ENCODE measurements at places on chromosomes 1 and 21. TPM values are rescaled to one million over a fixed set of nuclear protein-coding genes. Genes with fewer than 3 reads are reported as not detected.

GRCh38 chr1:180946056-180946455, 33.4 kb downstream of the KIAA1614 start:
- H3K27ac ChIP-seq = no peak overlapping the region
- H3K36me3 ChIP-seq = no peaks in the 10 kb centered on the region
- H3K27me3 ChIP-seq = no peaks in the 10 kb centered on the region

- no peak overlapping the region for H3K27ac ChIP-seq
- H3K4me3 ChIP-seq = no peak overlapping the region
- H3K36me3 ChIP-seq = no peaks in the 10 kb centered on the region
- H3K4me1 ChIP-seq = no peaks in the 10 kb centered on the region
- DNase-seq = no peak
These were observed 4.8 kb downstream of the GBP7 start for GRCh38 chr1:89171067-89171438.

DNA sequence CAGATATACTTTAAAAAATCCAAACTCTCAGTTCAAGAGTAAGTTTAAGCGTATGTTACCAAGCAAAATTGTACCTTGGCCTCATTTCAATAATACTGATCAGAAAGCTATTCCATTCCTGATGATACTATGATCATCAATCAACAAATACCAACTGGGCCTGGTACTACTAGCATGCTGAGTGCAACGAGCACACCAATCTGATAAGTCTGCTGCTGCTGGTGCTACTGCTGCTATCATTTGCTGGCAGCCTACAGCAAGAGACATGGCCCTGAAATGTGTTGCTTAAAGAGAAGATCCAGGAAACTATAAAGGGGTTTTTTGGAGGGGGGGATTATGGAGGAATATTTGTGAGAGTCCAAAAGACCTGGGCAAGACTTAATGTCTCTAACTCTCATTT, 39.7 kb downstream of the NME7 start:
- H3K27me3 ChIP-seq = no peaks in the 10 kb centered on the region
- peaks cover 13% of the 10 kb centered on the region for H3K4me1 ChIP-seq
- no peak overlapping the region for H3K4me3 ChIP-seq
- no peak overlapping the region for H3K27ac ChIP-seq

GRCh38 chr1:56578138-56578962, 1.0 kb downstream of the PLPP3 start:
- H3K4me3 ChIP-seq = peak overlapping the region; percentile 86
- H3K27me3 ChIP-seq = peaks cover 15% of the 10 kb centered on the region
- peak overlapping the region; percentile 89 for H3K27ac ChIP-seq
- H3K36me3 ChIP-seq = no peaks in the 10 kb centered on the region
- H3K4me1 ChIP-seq = peaks cover 62% of the 10 kb centered on the region
- DNase-seq = peak; percentile 87

DNA sequence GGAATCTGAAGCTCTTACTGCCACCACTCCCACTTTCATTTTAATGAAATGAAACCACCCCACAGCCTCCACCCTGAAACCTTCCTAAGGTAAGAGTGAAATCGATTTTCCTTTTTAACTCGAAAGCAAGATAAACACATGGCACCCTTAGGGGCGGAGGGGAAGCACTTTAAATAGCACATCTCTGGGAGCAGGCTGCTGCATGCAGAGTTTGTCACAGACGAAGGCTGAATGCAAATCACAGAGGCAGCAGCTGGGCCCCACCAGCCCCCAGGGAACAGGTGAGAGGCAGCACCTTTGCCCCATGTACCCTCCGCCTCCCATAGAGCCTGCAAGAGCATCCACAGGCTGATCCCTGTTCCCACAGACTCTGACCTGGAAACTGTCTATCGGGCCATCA, 60.0 kb upstream of the GRIK3 start:
- DNase-seq = peak; percentile 78
- H3K4me3 ChIP-seq = no peak overlapping the region
- no peaks in the 10 kb centered on the region for H3K36me3 ChIP-seq
- no peak overlapping the region for H3K27ac ChIP-seq
- no peaks in the 10 kb centered on the region for H3K4me1 ChIP-seq

- no peak for DNase-seq
- no peak overlapping the region for H3K27ac ChIP-seq
- H3K36me3 ChIP-seq = no peaks in the 10 kb centered on the region
- H3K4me1 ChIP-seq = peaks cover 22% of the 10 kb centered on the region
- no peaks in the 10 kb centered on the region for H3K27me3 ChIP-seq
These were observed 19.1 kb downstream of the SMIM12 start for GRCh38 chr1:34840426-34840825.

GRCh38 chr1:39995973-39996393, 41.0 kb downstream of the MFSD2A start:
- H3K27ac ChIP-seq = peak overlapping the region; percentile 73
- no peaks in the 10 kb centered on the region for H3K27me3 ChIP-seq

DNA sequence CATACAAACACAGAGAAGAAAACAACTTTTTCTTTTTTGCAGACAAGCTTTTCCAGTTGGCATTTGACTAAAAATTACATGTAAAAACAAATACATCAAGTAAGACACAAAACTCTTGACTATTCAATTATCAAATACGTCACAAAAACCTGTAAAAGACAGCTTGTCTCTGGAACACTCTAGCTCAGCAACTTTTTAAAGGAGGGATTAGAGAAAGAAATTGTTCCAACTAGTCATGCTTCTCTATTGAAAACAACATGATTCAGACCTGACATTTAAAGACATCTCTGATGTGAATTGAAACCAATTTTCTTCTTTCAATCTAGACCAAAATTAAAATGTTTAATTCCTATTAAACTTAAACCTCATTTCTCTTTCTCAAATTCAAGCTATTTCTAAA, 30.3 kb downstream of the SMYD3 start:
- DNase-seq = no peak
- H3K4me1 ChIP-seq = no peaks in the 10 kb centered on the region

DNA sequence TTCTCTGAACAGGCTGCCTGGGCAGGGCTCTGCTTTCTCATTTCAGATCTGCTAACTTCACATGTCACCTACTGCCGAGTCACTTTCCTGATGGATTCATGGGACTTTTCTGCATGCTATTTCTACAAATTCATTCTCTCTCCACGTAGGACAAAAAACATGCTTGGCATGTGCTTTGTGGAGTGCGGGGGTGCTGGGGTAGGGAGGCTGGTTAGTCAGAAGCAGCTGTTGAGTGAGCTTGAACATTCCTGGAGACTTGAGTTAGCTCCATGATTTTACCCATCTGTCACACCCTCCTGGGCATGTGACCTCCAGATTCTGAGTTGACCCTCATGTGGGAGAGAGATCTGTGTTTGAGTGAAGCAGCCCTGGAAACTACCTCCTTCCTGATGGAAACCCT, 71.4 kb downstream of the UCK2 start:
- H3K4me1 ChIP-seq = peaks cover 8% of the 10 kb centered on the region
- no peak overlapping the region for H3K27ac ChIP-seq
- H3K4me3 ChIP-seq = no peak overlapping the region
- no peaks in the 10 kb centered on the region for H3K27me3 ChIP-seq
- H3K36me3 ChIP-seq = peaks cover 65% of the 10 kb centered on the region

GRCh38 chr1:168050307-168050706, 86.4 kb downstream of the GPR161 start:
- H3K36me3 ChIP-seq = peaks cover 40% of the 10 kb centered on the region
- no peaks in the 10 kb centered on the region for H3K27me3 ChIP-seq
- no peak overlapping the region for H3K4me3 ChIP-seq
- no peak overlapping the region for H3K27ac ChIP-seq

- H3K27ac ChIP-seq = peak overlapping the region; percentile 63
- H3K36me3 ChIP-seq = no peaks in the 10 kb centered on the region
- H3K4me1 ChIP-seq = peaks cover 61% of the 10 kb centered on the region
- no peak for DNase-seq
- no peaks in the 10 kb centered on the region for H3K27me3 ChIP-seq
These were observed 584 bp downstream of the TINAGL1 start for GRCh38 chr1:31576743-31577455.

The TESK2 gene
- 10.1 TPM for total RNA-seq

The ORC1 gene
- total RNA-seq = 2.7 TPM

The CNKSR1 gene
- total RNA-seq = 5.5 TPM

The FAM3B gene
- total RNA-seq = not detected

Measured in spleen (tissue), 13 donors.